ENCODE measurements at places on chromosomes 16 and 17.

- DNase-seq: no peak
Measured at GRCh38 chr17:47013341-47013740, 34.3 kb upstream of the RPRML start.

- no peak for DNase-seq
Measured at GRCh38 chr17:58452738-58453137, 35.4 kb upstream of the RNF43 start.

DNA sequence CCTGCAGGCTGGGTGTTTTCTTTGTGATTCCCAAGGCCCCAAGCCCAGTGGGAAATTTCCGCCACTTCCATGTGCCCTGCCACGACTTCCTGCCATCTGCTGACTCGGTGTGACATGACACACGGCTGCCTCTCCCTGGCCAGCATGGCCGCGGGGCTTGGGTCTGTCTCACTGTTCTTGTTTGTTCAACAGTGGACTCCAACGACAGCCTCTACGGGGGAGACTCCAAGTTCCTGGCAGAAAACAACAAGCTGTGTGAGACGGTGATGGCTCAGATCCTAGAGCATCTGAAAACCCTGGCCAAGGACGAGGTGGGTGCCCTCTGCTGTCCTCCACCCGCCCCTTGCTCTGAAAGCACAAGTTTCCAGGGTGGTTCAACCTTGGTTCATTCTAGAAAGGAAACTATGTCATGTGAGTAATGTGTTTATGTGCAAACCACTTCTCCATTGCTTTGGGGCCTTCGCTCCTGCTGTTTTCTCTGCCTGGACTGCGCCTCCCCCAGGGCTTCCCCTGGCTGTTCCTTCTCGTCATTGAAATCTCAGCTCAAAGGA lies 26.8 kb downstream of the KNOP1 start:
- no peak for DNase-seq

DNA sequence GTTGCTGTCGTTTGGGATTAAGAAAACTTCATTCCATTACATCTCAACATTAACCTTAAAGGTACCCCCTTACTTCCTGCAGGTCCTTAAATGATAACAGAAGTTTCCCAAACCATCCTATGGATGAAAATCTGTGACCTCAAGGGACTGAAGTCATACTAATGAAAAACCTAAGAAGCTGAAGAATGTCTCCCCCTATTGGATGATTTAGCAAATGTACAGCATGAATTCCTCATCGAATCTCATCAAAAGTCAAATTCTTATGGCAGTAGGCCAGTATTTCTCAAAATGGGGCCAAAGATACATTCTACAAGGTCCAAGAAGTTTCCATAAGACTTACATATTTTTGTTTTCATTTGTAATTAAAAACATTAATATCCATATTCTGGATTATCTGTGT lies 13.5 kb downstream of the SCO1 start:
- DNase-seq: no peak

DNA sequence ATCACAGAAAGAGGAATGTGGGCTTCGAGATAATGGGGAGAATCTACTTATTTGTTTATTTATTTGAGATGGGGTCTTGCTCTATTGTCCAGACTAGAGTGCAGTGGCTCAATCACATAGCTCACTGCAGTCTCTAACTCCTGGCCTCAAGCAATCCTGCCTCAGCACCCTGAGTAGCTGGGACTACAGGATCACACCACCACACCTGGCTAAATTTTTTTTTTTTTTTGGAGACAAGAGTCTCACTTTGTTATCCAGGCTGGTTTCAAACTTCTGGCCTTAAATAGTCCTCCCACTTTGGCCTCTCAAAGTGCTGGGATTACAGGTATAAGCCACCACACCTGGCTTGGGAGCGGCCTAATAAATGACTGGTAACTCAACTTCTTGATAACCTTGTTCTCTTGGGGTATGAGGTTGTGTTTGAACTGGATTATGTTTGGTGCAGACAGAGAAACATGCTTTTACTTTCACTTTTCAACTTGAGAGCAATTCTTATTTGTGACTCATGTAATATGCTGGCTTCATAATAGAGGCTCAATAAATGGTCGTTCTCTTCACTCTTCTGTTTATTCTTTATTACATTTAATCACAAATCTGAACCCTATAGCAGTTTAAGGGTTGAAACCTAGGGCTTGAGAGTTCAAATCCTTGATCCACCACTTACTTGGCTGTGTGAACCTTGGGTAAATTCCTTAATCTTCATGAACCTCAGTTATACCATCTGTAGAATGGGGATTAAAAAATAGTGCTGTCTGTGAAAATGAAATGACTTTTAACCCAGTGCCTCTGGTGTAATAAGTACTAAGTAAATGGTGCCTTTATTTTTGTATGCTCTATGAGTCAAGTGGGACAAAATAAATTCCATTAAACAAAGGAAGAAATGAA lies 129.1 kb upstream of the HS3ST2 start:
- no peak for DNase-seq

GRCh38 chr16:57946181-57946801 lies 24.6 kb downstream of the CNGB1 start:
- DNase-seq: no peak

GRCh38 chr17:81342269-81343070 lies 47.4 kb upstream of the SLC38A10 start:
- no peak for DNase-seq

GRCh38 chr16:67252609-67253497 lies 4.1 kb downstream of the SLC9A5 start:
- no peak for DNase-seq

DNA sequence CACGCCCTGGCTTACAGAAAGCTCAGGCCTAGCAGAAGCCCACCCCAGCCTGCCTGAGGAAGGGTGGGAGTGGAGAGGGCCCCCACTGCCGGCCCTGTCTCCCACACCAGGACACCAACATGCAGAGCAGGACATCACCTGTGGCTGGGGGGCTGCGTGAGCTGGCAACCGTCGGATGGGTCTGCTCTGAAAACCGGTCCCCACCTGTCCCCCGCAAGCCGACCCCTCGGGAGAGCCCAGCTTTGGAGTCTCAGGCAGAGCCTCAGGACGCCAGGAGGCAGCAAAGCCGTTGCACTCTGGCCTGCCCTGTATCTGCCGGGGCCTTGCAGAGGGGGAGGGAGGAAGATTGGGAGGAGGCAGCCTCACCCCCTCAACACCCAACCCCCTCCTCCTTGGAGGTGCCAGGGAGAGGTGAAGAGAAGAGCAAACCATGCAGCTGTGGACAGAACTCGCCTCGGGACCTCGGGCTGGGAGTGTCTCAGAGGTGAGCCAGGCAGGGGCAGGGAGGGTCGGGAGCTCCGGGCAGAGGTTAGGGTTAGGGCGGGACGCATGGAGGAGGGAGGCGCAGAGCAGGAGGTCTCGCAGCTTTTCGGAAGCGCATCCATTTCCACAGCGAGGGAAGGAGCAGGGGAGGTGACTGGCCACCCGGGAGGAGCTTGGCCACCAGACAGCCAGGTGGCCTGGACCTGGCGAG lies 30.4 kb upstream of the ZC3H18 start:
- DNase-seq: no peak

DNA sequence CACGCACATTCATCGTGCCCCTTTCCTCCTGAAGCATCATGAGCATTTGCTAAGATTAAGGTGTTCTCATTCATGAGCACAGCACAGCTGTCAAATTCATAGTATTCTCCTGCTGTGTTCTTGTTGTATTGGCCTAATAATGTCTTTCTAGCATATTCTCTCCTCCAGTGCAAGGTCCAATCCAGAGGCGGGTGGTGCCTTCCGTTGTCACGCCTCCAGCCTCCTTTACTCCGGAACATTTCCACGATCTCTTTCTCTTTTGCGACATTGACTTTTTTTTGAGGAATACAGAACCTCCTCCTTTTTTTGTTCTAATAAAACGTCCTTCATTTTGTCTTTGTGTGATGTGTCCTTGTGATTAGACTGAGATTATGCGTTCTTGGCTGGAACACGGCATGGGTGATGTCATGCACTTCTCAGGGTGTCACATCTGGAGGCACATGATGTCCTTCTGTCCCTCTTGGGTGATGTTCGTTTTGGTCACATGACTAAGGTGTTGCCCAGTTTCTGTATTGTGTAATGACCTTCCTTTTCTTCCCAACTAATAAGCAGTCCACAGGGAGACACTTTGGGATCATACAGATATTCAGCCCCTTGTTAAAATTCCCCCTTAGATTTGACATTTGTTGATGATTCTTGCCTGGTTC lies 66.3 kb downstream of the CLEC16A start:
- no peak for DNase-seq

DNA sequence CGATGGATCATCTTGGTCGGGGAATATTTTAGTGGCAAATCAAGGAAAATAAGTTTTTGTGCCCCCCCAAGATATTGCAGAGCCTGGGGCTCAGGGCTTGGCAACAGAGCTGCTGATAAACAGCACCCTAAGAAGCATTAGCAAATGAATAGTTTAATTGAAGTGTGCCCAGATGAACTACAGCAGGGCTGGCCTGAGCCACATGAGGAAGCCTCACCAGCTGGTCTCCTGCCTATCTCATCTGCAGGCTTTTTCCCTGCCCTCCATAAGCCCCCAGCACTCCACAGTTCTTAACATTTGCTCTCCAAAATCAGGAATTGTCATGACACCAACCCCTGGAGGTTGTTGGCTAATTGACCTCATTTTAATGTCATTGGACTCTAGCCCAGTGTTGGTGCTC lies 480.2 kb downstream of the HS3ST3B1 start:
- DNase-seq: no peak

DNA sequence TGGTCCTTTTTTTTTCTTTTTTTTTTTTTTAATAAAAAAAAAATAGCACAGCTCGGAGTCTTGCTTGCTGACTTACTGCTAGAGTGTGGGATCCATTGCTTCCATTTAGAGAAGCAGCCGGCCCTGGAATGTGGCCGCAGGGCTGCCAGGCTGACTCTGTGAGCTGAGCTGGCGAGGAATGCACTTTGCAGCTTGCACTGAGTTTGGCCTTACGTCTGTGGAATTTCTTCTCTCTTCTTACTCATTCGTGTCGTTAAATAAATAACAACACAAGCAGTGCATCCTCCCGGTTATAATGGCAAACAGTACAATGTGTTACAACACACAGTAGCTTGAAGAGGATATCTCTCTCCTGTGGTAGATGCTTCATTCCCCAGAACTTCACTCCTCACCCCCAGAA lies 69.2 kb downstream of the PRKCB start:
- no peak for DNase-seq

DNA sequence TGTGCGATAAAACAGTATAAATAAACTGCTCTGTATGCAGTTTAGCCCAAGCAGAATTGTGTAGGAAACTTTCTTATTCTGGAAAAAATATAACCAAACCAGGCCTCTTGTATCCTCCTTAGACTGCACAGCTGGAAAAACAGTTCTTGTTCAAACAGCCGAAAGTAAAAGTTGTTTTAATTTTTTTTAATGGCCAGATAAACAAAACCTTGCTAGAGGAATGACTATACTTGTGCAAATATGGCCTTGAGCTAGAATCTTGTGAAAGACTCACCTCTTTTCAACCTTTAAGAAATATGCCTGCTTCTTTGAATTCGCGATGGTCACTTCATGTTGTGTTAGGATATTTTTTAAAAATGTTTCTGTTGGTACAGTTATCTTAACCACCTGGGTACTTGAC lies 114.5 kb upstream of the MAF start:
- DNase-seq: no peak

GRCh38 chr17:41943492-41943891 lies 13.1 kb downstream of the ODAD4 start:
- no peak for DNase-seq

GRCh38 chr17:60049936-60050335 lies 28.8 kb downstream of the HEATR6 start:
- no peak for DNase-seq

- peak; percentile 17 for DNase-seq
Measured at GRCh38 chr17:37791447-37792399, 46.9 kb upstream of the HNF1B start.

- no peak for DNase-seq
Measured at GRCh38 chr17:2123375-2124251, 68.7 kb downstream of the HIC1 start.

GRCh38 chr17:13995856-13996271 lies 73.4 kb upstream of the COX10 start:
- DNase-seq: no peak

GRCh38 chr16:11783319-11784037 lies 13.6 kb downstream of the ZC3H7A start:
- peak; percentile 38 for DNase-seq

DNA sequence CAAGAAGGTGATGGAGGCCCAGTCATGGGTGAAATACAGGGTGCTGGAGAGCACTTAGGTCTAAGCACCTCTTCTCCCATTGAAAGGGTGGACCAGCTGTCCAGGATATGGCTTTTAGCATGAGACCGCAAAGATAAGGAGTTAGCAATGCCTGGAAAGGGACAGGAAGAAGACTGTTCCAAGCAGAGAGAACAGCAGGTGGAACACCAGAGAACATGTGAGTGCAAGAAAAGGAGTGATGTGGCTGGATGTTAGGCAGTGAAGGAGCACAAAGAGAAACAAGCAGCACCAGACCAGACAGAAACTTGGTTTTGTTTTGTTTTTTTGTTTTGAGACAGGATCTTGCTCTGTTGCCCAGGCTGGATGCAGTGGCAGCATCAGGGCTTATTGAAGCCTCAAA lies 45.4 kb upstream of the CCL1 start:
- no peak for DNase-seq

GRCh38 chr16:86073763-86074493 lies 175.0 kb downstream of the IRF8 start:
- no peak for DNase-seq

Data from activated CD4-positive, alpha-beta T cell treated with anti-CD3 and anti-CD28 coated beads for 24 hours (primary cell).